ENCODE measurements at places on chromosomes 4 and X.
A peak's percentile ranks its signal among the peaks of the same experiment; 100 is the strongest.

GRCh38 chrX:114599305-114599704 lies 15.4 kb downstream of the HTR2C start:
- H3K4me1 ChIP-seq: no peaks in the 10 kb centered on the region
- ATAC-seq: no peak
- H3K27me3 ChIP-seq: no peaks in the 10 kb centered on the region

- H3K27ac ChIP-seq: no peak overlapping the region
- no peak overlapping the region for H3K4me3 ChIP-seq
- no peaks in the 10 kb centered on the region for H3K4me1 ChIP-seq
- H3K27me3 ChIP-seq: no peaks in the 10 kb centered on the region
- ATAC-seq: no peak
Observed at GRCh38 chr4:95180531-95181242, 368.1 kb downstream of the UNC5C start.

DNA sequence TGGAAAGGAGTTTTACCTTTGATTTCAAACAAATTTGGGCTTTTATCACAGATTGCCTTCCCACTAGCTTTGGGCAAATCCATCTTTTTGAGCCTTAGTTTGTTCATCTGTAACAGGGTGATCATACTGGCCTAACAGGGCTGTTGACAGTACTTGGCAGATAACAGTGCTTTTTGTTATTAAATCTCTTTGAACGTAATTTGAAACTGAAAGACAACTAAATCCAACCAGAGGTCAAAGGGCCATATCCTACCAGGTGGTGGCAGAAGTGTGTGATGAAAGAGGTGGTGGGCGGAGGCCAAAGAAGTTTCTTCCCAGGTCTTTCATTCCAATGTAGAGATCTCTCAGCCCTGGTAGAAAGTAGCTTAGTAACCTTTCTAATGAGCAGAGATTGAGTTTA lies 35.2 kb upstream of the TADA2B start:
- no peak overlapping the region for H3K27ac ChIP-seq
- H3K27me3 ChIP-seq: no peaks in the 10 kb centered on the region
- no peak overlapping the region for H3K4me3 ChIP-seq
- ATAC-seq: no peak
- H3K4me1 ChIP-seq: peaks cover under 1% of the 10 kb centered on the region

- H3K27ac ChIP-seq: no peak overlapping the region
- H3K4me1 ChIP-seq: peaks cover 12% of the 10 kb centered on the region
- no peaks in the 10 kb centered on the region for H3K36me3 ChIP-seq
- ATAC-seq: peak; percentile 59
- no peak overlapping the region for H3K4me3 ChIP-seq
- peaks cover 41% of the 10 kb centered on the region for H3K27me3 ChIP-seq
Observed at GRCh38 chr4:145482209-145483037, 770 bp downstream of the SMAD1 start.

DNA sequence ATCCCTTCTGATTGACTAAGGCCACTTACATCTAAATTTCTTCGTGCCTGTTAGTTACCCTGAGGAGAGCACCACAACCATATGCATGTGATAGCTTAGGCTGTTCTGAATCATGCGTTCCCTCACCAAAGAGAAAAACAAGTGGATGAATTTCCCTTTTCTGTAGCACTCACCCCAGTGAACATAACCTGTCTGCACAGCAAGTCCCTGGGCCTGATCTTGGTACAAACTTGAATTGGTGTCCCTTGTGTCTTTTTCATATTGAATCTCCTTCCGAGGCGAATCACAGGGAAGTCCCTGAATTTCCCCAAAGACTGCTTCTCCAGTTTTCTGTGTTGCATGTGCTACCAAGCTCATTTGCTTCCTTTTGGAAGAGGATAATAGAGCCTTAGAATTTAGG lies 100.4 kb downstream of the KLHL8 start:
- no peak for ATAC-seq
- no peaks in the 10 kb centered on the region for H3K27me3 ChIP-seq
- no peak overlapping the region for H3K4me3 ChIP-seq
- peaks cover 17% of the 10 kb centered on the region for H3K4me1 ChIP-seq
- no peak overlapping the region for H3K27ac ChIP-seq

- H3K27ac ChIP-seq: no peak overlapping the region
- H3K4me3 ChIP-seq: no peak overlapping the region
- no peak for ATAC-seq
- H3K27me3 ChIP-seq: no peaks in the 10 kb centered on the region
- H3K4me1 ChIP-seq: no peaks in the 10 kb centered on the region
- no peaks in the 10 kb centered on the region for H3K36me3 ChIP-seq
Observed at GRCh38 chrX:107429090-107429489, 20.4 kb upstream of the FRMPD3 start.

GRCh38 chr4:37794056-37794455 lies 32.4 kb upstream of the PGM2 start:
- no peaks in the 10 kb centered on the region for H3K36me3 ChIP-seq
- H3K27me3 ChIP-seq: peaks cover 37% of the 10 kb centered on the region
- H3K27ac ChIP-seq: no peak overlapping the region
- H3K4me3 ChIP-seq: no peak overlapping the region
- no peak for ATAC-seq

- H3K4me1 ChIP-seq: peaks cover 8% of the 10 kb centered on the region
- no peak overlapping the region for H3K27ac ChIP-seq
- no peak for ATAC-seq
- H3K27me3 ChIP-seq: no peaks in the 10 kb centered on the region
- no peak overlapping the region for H3K4me3 ChIP-seq
Observed at GRCh38 chrX:15202454-15203177, 67.3 kb downstream of the ASB9 start.

- no peaks in the 10 kb centered on the region for H3K27me3 ChIP-seq
- no peak overlapping the region for H3K4me3 ChIP-seq
- H3K36me3 ChIP-seq: peaks cover 37% of the 10 kb centered on the region
- H3K4me1 ChIP-seq: peaks cover 11% of the 10 kb centered on the region
- H3K27ac ChIP-seq: peak overlapping the region; percentile 44
- peak; percentile 74 for ATAC-seq
Observed at GRCh38 chr4:168451744-168452390, 28.4 kb downstream of the DDX60L start.

- no peaks in the 10 kb centered on the region for H3K36me3 ChIP-seq
- H3K4me1 ChIP-seq: no peaks in the 10 kb centered on the region
- H3K27me3 ChIP-seq: no peaks in the 10 kb centered on the region
- no peak overlapping the region for H3K4me3 ChIP-seq
- H3K27ac ChIP-seq: no peak overlapping the region
Observed at GRCh38 chr4:156983366-156983765, 11.8 kb upstream of the PDGFC start.

DNA sequence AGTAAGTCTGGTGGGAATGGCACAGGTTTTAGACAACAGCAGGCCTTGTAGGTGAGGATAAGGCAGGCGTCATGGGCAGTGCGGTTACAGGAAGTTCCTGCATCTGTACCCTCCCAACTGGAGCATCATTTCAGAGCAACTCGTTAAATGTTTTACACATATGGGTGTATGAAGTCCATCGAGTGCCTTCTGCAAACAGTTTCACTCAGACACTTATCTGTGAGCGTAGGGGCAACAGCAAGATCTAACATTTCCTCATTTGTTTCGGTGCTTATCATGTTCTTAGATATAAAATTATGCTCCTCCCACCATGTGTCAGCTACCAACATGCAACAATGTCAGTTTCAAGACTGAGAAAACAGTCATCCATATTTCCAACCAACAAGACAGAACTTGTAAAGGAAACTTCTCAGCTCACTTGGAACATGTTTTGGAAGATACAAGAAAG lies 69.9 kb downstream of the ELOVL6 start:
- no peaks in the 10 kb centered on the region for H3K4me1 ChIP-seq
- H3K4me3 ChIP-seq: no peak overlapping the region
- H3K36me3 ChIP-seq: no peaks in the 10 kb centered on the region
- ATAC-seq: no peak
- H3K27ac ChIP-seq: no peak overlapping the region

- H3K4me3 ChIP-seq: no peak overlapping the region
- no peaks in the 10 kb centered on the region for H3K27me3 ChIP-seq
- no peaks in the 10 kb centered on the region for H3K4me1 ChIP-seq
- ATAC-seq: no peak
- H3K27ac ChIP-seq: no peak overlapping the region
Observed at GRCh38 chr4:175422331-175422730, 389.7 kb downstream of the GPM6A start.

DNA sequence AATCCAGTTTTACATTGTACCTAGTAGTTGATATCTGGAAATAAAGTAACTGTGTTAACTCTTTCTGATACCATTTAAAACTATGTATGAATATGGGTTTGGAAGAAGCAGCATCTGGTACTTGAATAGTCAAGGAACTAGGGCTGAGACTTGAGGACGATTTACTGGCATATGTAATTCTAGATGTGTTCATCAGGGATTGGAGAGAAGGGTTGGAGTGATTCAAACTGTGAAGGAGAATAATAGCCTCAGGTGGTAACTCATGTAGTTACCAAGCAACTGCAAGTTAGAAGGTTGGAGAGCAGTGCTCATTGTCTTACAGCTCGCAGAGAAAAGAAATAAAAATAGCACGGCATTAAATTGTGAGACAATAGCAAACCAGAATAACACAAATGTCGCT lies 29.5 kb upstream of the TXLNG start:
- no peak for ATAC-seq
- H3K4me1 ChIP-seq: no peaks in the 10 kb centered on the region
- H3K27ac ChIP-seq: no peak overlapping the region
- no peaks in the 10 kb centered on the region for H3K27me3 ChIP-seq

DNA sequence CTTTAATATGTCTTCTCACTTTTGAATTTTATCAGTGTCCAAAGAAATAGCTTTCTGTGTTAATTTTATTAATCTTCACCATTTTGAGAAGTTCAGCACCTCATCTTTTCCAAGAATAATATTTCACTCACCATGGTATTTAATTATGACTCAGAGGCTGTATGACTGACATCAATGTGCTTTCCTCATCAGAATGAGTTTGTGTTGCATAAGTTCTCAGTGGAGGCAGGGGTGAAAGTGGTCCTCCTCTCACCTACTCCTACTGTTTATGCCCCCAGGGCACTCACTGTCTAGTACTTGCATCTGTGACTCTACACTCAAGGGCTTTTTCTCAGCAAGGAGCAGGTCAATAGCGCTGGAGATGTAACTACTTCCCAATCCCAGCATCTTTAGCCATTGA lies 905.3 kb upstream of the INTU start:
- H3K4me3 ChIP-seq: no peak overlapping the region
- H3K4me1 ChIP-seq: no peaks in the 10 kb centered on the region
- H3K27ac ChIP-seq: no peak overlapping the region
- no peaks in the 10 kb centered on the region for H3K36me3 ChIP-seq
- peak; percentile 39 for ATAC-seq

GRCh38 chr4:87045659-87046058 lies 110.8 kb downstream of the AFF1 start:
- peaks cover 40% of the 10 kb centered on the region for H3K4me1 ChIP-seq
- peaks cover 17% of the 10 kb centered on the region for H3K36me3 ChIP-seq
- H3K27ac ChIP-seq: no peak overlapping the region
- H3K27me3 ChIP-seq: no peaks in the 10 kb centered on the region

DNA sequence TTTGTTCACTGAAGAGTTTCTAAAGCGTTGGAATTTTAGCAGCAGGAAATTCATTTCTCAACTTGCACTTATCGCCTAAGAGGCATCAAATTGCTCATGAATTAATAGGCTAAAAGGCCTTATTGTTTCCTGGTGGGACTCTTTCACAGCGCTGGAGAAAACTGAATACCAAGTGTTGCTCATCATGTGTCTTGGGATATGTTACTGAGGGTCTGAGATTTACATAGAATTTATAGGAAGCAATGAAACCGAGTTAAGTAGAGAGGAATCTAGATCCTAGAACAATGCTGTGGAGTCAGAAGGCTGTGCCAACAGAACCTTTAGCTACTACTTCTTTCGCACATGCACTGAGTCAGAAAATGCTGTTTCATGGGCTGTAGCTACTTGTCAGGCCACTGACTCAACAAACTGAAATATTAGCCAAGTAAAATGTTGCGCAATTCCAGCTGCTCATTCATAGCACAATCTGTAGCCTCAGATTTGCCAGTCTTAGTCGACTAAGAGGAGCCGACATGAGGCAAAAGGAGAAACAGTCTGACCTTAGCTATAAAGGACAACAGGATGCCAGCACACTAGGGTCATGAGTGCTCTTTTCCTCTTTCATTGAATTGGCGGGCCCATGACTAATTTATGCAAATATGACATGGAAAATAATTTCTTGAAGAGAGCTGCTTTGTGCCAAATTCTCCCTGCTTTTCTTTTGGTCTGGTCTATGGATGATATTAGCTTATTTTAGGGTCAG lies 35.9 kb upstream of the CXCL8 start:
- H3K4me1 ChIP-seq: no peaks in the 10 kb centered on the region
- peaks cover 14% of the 10 kb centered on the region for H3K27me3 ChIP-seq
- no peak overlapping the region for H3K4me3 ChIP-seq
- H3K27ac ChIP-seq: no peak overlapping the region
- no peak for ATAC-seq

GRCh38 chr4:147777456-147778091 lies 45.7 kb downstream of the ARHGAP10 start:
- no peak for ATAC-seq
- H3K27me3 ChIP-seq: peaks cover 34% of the 10 kb centered on the region
- no peak overlapping the region for H3K4me3 ChIP-seq

DNA sequence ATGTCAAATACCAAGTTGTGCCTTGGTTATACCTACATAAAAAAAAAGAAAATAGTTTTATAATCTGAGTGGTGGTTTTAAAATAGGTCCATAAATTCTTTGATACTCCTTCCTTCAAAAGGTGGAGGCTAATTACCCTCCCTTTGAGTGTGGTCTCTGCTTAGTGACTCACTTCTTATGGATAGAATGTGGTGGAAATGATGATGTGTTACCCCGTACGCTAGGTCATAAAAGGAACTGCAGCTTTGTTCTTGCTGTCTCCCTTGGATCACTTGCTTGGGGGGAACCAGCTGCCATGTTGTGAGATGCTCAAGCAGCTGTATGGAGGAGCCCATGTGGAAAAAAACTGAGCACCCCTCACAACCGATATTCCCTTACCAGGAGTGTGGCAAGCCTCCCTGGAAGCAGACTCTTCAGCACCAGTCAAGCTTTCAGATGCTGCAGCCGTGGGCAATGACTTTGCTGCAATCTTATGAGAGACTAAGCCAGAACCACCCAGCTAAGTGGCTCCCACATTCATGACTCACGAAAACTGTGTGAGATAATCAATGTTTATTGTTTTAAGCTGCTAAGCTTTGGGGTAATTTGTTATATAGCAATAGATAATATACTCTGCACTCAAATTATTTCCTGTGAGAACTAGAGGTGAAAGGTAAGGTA lies 195.0 kb upstream of the GATB start:
- H3K36me3 ChIP-seq: no peaks in the 10 kb centered on the region
- no peak overlapping the region for H3K27ac ChIP-seq
- no peak overlapping the region for H3K4me3 ChIP-seq

DNA sequence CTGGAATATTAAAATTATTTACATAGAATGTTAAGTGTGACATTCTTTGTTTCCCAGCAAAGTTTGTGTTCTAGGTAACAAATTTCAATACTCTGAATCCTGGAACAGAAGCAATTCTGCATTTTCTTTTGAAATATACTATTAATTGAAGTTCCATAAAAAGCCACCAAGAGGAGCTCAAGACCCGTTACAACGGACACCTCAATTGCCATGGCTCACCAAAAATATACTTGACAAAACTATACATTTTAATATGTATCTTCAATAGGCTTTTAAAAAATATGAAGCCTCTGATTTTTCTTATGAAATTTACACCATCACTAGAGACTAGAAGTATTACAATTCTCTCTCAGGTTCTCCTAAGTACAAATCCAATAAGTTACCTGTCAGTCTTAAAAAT lies 111.4 kb downstream of the NYX start:
- no peaks in the 10 kb centered on the region for H3K27me3 ChIP-seq
- no peak overlapping the region for H3K27ac ChIP-seq
- H3K36me3 ChIP-seq: no peaks in the 10 kb centered on the region

All from stimulated activated memory B cell treated with anti-CD40 and anti-IgM and Interleukin-4, amounts not matched to agents 10 μg/mL and 1 μg/mL and 100 μg/mL, for 72 hours (primary cell).